Activated T-cell treated with anti-CD3 and anti-CD28 coated beads, Interleukin-2, amount 50 U/mL, for 72 hours (primary cell): ENCODE measurements at places on chromosomes 12 and 14.

- DNase-seq: no peak
Measured at GRCh38 chr12:107605293-107605692, 80.3 kb upstream of the PWP1 start.

- DNase-seq: no peak
Measured at GRCh38 chr12:126602612-126603011, 1537.4 kb downstream of the AACS start.

- DNase-seq: no peak
Measured at GRCh38 chr14:28635387-28635786, 131.2 kb upstream of the FOXG1 start.

DNA sequence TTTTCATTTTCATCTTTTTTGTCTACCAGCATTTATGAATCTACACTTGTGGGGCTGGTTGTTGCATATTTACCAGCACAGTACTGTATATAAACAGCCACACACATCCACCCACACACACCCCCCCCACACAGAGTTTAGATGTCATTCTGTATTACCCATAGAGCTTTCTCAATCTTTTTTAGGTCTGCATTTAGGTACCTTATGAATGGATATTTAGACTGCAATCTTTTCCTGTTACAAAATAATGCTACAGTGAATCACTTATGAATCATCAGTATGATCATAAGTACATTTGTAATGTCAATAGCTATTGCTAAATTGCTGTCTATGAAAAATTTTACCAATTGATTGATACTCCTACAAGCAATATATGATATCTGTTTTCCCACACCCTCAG, 67.3 kb upstream of the STK38L start:
- peak; percentile 58 for DNase-seq

- no peak for DNase-seq
Measured at GRCh38 chr14:80059041-80059440, 152.3 kb downstream of the DIO2 start.

DNA sequence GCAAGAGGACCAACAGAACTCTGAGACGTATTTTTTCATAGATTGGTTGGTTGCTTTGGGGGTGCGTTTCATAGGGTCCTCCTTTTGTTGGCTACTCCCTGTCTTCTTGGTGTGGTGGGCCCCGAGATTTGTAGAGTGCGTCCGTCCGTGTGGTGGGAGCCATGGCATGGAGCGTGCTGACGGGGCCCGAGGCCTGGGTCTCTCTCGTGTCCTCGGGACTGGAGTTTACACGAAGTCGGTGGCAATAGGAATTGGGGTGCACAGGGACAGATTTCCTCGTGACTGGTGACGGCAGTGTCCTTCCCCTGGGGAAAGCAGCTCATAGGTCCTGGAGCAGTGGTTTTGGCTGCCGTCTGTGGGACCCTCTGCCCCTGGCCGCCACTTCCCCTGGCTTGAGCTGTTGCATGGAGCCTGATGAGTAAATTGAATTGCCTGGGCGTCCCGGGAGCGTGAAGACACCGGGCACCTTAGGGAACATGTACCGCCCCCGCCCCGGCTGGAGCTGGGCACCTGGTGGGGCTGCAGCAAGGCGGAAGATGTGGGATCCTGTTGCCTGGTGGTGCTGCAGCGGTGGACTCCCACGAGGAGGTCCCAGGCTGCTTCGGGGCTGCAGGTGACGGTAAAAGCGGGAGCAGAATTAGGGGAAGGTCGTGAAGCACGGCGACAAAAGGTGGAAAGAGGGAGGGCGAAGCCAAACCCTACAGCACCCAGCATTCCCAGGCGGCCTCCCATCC, 153.7 kb upstream of the ALG10B start:
- DNase-seq: no peak

DNA sequence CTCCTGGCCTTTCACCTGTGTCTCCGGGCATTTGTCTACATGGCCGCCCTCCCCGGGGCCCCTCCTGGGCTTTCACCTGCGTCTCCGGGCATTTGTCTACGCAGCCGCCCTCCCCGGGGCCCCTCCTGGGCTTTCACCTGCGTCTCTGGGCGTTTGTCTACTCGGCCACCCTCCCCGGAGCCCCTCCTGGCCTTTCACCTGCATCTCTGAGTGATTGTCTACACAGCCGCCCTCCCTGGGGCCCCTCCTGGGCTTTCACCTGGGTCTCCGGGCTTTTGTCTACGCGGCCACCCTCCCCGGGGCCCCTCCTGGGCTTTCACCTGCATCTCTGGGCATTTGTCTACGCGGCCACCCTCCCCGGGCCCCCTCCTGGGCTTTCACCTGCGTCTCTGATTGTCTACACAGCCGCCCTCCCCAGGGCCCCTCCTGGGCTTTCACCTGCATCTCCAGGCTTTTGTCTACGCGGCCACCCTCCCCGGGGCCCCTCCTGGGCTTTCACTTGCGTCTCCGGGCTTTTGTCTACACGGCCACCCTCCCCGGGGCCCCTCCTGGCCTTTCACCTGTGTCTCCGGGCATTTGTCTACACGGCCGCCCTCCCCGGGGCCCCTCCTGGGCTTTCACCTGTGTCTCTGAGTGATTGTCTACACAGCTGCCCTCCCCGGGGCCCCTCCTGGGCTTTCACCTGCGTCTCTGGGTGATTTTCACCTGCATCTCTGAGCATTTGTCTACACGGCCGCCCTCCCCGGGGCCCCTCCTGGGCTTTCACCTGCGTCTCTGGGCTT, 68.0 kb upstream of the GALNT9 start:
- no peak for DNase-seq

- DNase-seq: no peak
Measured at GRCh38 chr12:55942055-55942454, 11.1 kb downstream of the DGKA start.

DNA sequence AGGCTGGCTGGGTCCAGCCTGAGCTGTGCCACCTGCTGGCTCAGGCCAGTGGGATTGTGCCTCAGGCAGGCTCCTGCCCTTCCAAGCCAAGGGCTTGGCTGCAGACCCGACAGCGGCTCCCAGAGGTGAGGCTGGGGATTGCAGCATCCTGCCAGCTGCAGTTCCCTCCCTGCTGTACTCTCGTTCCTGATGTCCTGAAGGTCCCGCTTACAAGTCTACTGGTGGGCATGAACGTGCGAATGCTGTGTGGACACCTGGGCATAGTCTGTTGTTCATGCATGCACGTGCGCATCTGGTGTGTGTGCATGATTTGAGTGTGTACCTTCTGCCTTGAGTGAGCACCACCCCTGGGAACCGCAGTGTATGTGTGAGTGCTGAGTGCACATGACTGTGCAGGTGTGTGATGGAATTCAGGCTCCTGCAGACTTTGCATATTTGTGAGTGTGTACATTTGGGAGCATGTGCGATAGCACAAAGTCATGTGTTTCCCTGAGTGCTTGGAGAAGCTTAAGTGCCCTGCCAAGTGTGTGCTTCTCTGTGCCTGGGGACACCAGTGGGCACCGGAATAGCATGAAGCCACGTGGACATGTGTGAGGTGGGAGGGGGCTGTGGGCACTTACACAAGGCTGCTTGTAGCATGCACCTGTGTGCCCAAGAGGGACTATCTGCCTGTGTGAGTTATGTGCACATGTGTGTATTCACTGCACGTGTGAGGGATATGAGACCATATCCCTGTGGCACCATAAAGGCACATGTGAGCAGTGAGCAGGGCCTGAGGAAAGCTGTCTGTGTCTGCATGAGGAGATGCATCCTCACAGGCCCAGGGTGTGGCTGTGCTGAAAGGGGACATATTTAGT, 19.3 kb upstream of the KRT7 start:
- peak; percentile 68 for DNase-seq

GRCh38 chr12:121003650-121004049, 12.6 kb downstream of the C12orf43 start:
- DNase-seq: no peak

DNA sequence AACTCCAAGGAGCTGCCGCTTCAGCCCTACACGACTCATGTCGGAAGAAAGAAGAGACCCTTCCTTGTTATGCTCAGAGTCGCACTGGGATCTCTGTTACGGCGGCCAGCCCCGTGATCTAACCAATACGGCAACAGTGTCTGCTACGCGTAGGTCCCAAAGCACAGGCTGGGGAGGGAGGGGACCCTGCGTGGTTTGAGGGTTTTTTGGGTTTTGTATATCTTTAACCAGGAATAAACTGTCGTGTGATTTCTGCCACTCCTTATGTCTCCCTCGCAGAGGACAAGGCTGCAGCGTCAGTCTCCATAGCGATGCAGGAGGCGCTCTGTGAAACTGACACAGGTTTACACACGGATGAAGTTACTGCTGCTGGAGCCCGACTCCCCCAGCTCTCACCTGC, 60.0 kb upstream of the DIO3 start:
- DNase-seq: no peak

DNA sequence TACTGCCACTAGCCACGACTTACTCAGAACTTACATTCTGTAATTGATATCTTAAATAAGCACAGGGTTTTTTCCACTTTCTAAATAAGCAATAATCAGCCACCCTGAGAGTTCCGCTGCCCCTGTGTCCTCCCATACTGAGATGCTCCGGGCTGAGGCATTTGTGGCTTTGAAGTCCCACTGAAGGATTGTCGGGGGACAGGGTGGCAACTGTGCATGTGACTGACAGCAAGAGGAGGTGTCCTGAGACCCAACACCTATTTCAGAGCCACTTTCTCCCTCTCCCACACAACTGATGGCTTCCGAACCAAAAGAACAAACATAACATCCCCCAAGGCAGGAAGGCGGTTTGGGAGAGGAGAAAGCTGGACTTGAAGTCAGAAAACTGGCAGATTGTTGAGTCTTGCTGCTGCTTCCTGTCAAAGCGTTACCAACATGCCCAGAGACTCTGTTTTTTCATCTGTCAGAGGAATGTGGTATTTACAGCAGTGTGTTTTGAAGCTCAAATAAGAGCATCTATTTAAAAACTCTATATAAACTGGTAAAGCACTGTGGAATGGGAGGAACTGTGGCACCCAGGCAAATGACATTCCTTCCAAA, 157.9 kb upstream of the FKBP4 start:
- DNase-seq: no peak

DNA sequence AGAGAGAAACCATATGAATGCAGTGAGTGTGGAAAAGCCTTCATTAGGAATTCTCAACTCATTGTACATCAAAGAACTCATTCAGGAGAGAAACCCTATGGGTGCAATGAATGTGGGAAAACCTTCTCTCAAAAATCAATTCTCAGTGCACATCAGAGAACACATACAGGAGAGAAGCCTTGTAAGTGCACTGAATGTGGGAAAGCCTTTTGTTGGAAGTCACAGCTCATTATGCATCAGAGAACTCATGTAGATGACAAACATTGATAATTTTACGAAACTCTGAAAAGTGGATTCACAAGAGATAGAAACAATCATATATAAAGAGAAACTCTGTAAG, 22.9 kb downstream of the ZNF268 start:
- no peak for DNase-seq

- DNase-seq: no peak
Measured at GRCh38 chr12:32881107-32881506, 15.5 kb downstream of the PKP2 start.

GRCh38 chr12:112870267-112870980, 36.3 kb upstream of the OAS1 start:
- DNase-seq: no peak

- no peak for DNase-seq
Measured at GRCh38 chr12:93926237-93926636, 222.1 kb upstream of the PLXNC1 start.

GRCh38 chr12:123126294-123127181, 24.4 kb downstream of the PITPNM2 start:
- DNase-seq: no peak
